Inflammatory macrophage treated with lipopolysaccharide for 1 hour (primary cell): ENCODE measurements at places on chromosomes 16 and 17.
A peak's percentile ranks its signal among the peaks of the same experiment; 100 is the strongest.

DNA sequence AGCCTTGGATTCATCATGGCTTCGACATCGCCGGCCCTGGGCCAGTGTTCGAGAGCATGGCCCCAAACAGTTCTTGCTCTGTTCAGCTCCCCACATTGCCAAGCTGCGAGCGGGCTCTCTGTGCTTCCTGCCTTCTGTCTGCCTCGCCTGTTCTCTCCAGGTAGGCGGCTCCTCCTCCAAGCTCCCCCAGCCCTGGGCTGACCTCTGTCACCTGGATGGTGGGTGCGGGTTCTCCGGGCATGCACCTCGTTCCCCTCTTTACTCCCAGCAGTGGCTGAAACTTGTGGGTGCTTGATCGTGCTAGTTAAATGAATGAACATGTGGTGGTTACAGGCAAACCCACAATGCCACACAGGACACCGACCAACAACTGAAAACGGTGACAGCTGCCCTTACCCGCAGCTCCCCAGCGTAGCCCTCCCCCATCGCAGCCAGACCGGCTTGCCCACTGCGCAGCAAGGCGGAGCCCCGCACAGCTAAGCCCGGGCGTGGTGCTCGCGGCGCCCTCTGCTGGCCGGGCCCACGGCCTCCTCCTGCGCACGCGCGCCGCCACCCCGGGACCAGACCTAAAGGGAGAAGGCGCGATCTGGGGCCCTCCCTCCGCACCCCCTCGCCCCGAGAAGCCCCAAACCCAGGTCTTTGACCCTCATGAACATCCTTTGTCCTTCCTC is 23.0 kb upstream of the EIF1 start:
- DNase-seq: peak; percentile 90

- DNase-seq: peak; percentile 1
Measured at GRCh38 chr17:66799849-66800537, 34.9 kb upstream of the CACNG5 start.

- DNase-seq: peak; percentile 20
Measured at GRCh38 chr16:71467810-71468209, 5.8 kb upstream of the ZNF23 start.

DNA sequence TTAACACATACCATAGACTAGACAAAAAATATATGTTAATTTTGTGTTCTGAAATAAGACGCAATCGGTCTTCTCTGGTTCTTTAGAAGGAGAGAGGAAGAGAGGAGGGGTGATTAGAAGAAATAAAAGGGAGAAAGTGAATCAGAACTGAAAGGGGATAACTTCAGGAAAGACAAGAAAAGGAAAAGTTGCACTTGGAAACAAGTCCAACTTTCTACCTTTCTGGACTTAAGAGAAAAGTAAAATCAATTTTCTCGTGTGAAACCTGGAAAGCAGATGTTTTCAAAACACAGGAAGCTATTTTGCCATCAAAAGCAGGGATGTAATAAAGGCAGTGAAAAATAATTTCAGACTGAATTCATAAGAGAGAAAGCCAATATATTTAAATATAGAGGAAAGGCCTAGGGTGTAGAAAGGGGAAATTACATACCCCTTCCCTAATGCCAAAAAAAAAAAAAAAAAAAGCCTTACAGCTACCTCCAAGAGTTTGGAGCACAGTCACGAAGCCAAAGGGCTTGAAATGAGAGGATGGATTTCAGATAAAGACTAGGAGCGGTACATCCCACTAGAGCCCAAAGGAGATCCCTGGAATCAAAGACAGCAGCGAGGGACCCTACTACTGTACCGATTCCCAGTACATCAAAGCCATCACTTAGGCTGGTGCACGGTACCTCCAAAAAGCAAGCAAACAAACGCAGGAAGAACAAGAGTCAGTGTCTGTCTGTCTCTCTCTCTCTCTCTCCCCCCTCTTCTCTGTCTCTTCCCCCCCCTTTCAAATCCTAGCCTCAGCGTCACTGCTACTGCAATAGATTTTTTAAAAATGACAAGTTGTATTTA is 12.1 kb upstream of the ZFHX3 start:
- DNase-seq: no peak

DNA sequence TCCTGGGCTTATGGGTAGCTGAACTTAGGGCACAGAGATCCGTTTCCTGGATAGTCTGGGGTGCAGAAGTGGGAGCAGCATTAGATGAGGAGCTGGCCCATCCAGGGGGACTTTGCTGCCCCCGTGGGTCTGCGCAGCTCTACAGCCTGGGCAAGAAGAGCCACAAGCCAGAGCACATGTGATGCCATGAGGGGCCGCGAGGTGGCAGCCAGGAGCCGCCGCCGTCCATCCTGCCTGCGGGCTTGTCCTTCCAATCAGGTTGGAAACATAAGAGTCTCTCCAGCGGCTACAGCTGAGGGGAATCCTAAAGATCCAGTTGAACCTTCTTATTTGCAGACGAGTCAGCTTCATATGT is 21.9 kb downstream of the C1QTNF1 start:
- DNase-seq: peak; percentile 52

DNA sequence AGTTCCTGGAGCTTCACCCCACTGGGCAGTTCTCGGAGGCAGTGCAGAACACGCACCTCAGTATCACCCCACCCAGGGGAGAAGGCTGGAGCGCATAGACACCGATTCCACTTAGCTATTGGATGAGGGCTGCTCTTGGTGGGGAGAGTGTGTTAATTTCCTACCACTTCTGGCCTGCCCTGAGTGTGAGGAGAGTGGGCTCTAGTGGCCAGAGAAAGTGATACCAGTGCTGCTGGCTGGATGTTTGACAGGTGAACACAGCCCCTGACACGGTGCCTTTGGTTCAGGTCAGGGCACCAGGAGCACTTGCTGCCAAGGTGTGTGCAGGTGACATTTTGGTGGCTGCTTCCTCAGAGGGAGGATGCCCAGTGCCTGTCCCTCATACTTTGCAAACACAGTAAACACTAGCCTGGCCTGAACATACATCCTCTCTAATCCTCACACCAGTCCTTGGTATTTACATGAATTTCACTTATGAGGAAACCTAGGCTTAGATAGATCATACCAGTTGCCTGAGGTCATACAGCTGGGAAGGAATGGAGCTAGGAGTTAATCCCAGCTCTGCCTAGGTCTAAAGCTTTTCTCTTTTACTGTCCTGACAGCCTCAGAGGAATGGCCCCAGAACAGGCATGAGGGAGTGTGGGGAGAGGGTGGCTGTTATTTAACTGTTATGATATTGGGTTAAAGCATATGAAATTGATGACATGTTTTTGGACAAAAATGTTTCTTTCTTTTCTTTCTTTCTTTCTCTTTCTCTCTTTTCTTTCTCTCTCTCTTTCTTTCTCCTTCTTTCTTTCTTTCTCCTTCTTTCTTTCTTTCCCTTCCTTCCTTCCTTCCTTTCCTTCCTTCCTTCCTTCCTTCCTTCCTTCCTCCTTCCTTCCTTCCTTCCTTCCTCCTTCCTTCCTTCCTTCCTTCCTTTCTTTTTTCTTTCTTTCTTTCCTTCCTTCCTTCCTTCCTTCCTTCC is 21.0 kb upstream of the ITGAX start:
- DNase-seq: no peak

DNA sequence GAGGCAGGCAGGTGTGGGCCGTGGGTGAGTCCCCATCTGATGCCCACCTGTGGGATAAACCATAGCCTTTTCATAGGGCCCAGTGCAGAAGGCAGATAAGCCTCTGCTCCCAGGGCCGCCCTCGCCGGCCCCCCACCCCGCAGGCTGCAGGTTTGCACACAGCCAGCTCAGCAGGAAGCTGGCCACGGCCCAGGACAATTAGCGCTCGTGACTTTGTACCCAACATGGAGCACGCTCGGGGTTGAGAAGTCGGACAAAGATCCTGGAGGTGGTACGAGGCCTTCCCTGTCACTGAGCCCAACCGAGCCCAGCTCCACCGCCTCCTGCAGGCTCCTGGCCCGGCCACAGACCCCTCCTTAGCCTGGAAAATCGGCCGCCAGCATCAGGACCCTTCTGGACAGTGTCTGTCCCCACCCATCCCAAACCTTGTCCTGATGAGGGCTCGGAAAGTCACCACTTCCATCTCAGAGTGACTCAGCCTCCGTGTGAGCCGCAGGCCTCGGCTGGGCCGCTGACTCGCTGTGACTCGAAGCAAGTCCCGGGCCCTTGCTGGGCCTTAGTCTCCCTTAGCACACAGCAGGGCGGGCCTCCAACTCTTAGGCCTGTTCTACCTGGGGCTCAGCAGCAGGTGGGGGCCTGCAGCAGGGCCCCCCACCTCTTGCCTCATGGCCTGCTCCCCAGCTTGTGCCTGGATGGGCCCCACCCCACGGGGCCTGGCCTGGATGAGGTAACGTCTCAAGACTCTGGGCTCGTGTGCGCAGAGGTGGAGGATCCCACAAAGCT is 22.7 kb downstream of the FAM83G start:
- peak; percentile 6 for DNase-seq

- DNase-seq: no peak
Measured at GRCh38 chr17:68459037-68459639, 1.8 kb upstream of the WIPI1 start.

DNA sequence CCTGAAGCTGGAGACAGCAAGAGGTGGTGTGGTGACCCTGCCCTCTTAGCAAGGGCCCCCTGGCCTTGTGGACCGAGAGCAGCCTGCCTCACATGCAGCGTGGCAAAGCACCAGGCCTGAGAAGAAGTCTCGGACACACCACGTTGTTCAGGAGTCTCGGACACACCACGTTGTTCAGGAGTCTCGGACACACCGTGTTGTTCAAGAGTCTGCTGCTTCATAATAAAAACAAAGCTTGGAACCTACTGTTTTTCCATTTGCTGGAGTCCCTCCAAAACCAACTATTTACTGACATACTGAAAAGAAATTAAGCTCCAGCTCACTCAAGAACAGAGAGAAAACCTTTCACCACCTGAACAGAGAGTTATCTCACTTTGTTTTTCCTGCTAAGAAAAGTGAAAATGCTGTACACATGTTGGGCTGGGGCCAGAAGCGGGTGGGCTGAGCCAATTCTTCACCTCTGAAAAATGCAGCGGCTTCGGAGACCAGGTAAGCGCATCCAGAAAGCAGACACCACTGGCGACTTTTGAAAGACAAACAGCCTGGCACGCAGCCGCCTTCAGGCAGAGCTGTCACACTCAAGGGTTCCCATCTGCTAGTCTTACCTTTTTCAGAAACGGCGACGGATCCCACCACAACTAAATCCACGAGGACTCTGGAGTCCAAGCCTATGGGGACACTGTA is 8.9 kb downstream of the MTHFSD start:
- no peak for DNase-seq

- no peak for DNase-seq
Measured at GRCh38 chr16:86011532-86011931, 112.6 kb downstream of the IRF8 start.

GRCh38 chr17:59219992-59220327 is 351 bp upstream of the GDPD1 start:
- no peak for DNase-seq

- DNase-seq: no peak
Measured at GRCh38 chr16:87855852-87856715, 13.2 kb downstream of the SLC7A5 start.

- DNase-seq: no peak
Measured at GRCh38 chr17:63945784-63946439, 13.8 kb upstream of the CD79B start.

GRCh38 chr16:31199430-31200041 is 3.0 kb downstream of the PYCARD start:
- DNase-seq: no peak

- DNase-seq: peak; percentile 57
Measured at GRCh38 chr17:2398655-2399571, 1.9 kb downstream of the MNT start.

DNA sequence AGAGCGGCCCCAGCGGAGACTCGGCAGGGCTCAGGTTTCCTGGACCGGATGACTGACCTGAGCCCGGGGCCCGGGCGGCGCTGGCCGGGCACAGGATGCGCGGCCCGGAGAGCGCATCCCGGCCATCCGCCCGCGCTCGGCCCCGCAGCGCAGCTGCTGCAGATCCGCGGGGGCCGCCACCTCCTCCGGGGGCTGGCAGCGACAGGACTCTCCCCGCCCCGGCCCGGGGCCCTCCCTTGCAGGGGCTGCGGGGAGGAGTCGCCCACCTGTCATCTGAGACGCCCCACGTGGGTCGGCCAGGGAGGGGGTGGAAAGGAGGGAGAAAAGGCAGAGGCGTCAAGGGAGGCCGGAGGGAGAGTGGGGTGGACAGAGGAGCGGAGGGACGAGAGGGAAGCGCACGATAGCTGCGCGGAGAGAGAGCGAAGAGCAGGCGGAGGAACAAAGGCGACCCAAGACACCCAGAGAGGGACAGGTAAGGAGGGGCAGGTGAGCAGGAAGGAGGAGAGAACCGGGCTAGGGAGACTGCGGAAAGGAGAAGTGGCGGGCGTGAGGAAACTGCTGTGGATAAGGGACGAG is 471 bp upstream of the PRKAR1A start:
- no peak for DNase-seq
